Epithelial cell of proximal tubule (primary cell): ENCODE measurements at places on chromosomes 5 and 9.

DNA sequence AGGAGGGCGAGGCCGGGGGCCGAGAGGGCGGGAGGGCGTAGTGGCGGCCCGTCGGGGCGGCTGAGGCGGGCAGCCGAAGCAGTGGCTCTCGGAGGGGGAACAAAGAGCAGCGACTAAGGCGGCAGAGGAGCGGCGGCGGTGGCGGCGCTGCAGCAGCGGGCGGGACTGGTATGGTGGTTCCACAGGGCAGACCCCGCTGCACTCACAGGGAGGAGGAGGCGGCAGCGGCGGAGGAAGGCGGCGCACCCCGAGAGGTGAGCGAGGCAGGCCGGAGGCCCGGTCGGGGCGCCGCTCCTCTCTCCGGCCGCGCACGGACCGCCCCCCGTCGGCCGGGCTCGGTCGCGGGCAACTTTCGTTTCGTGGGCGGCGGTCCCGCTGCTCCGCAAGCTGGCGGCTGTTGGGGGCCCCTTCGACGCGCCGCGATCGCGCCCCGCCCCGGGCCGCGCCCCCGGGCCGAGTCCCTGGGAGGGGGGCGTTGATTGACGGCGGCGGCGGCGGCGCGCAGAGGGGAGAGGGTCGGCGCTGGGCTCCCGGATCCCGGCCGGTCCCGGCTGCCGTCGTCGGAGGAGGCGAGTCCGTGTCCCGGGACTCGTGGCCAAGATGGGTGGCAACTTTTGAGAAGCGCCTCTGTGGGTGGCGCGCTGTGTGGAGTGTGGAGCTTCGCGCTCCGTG, 467 bp downstream of the CNOT6 start:
- no peak for DNase-seq

DNA sequence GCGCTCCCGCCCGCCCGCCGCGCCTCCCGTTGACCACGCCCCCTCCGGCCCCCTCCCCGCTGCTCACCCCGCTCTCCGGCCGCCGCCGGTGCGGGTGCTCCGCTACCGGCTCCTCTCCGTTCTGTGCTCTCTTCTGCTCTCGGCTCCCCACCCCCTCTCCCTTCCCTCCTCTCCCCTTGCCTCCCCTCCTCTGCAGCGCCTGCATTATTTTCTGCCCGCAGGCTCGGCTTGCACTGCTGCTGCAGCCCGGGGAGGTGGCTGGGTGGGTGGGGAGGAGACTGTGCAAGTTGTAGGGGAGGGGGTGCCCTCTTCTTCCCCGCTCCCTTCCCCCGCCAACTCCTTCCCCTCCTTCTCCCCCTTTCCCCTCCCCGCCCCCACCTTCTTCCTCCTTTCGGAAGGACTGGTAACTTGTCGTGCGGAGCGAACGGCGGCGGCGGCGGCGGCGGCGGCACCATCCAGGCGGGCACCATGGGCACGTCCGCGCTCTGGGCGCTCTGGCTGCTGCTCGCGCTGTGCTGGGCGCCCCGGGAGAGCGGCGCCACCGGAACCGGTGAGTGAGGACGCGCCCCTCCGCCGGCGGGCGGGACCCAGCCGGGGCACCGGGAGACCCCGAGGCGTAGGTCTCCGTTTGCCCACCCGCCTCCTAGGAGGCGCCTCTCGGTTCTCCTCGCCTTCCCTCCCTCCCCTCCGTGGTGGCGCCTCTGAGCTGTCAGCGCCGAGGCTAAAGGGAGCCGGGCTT, at the start of gene VLDLR:
TSS of gene VLDLR (plus strand) at position 66 of the 739 bp plus-strand sequence. CDS start at position 469, 403 bp downstream.
- no peak for DNase-seq

DNA sequence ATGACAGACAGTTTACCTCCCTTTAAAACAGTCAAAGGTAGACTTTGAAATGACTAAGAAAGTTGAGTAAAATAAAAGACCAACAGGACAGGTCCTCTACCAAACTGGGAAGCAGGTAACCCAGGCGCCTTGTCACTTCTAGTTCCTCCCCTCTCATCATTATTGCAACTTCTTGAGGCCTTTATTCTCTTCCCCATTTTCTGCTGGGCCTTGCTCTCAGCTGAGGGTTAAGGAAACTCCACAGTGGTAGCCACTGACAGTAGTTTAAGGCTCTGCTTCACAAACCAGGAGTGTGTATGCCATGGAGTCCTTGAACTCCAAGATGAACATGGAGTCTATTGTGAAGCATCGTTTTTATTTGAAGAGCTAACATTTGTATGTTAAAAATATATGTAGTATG, 36.9 kb upstream of the TCERG1 start:
- DNase-seq = no peak

DNA sequence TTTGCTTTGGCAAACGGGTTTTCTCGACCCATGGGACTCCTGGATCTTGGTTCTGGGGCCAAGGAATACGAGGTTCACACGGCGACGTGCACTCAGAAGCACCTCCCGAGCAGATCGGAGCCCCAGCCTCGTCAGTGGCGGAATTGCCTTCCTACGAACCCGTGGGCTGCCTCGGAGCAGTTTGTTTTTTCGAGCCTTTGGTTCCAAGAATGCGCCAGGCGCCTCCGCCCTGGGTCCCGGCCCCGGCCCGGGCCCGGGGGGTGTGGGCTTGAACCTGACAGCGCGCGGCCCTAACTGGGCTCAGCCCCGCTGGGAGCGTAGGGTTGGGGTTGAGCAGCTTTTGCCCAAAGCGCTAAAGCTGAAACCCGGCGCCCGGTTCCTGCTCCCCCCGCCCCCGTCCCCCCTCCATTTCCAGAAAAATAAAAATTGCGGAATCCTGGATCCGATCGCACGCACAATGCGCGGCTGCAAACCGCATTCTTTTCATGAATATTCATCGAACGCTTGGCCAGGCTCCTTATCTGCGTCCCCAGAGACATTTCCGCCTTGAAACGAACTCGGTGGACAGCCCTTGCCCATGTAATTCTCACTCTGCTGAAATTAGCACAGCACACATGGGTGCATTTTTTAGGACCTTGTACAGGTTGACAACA, 1.0 kb downstream of the BASP1 start:
- no peak for DNase-seq

DNA sequence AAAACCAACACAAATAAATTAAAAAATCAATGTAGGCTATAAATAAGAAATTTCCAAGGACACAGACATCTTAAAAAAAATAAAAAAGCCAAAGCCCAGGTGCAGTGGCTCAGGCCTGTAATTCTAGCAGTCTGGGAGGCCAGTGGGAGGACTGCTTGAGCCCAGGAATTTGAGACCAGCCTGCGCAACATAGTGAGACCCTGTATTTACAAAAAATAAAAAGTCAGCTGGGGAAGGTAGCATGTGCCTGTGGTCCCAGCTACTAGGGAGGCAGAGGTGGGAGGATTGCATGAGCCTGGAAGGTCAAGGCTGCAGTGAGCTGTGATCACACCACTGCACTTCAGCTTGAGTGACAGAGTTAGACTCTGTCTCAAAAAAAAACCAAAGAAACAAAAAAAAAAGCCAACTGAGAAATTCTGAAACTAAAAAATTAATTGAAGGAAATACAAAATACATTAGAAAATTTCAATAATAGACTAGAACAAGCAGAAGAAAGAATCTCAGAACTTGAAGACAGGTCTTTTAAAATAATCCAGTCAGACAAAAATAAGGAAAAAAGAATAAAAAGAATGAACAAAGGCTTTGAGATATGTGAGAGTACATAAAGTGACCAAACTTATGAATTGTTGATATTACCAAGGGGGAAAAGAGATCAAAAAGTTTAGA, 149.5 kb upstream of the PANK3 start:
- DNase-seq = no peak

GRCh38 chr5:132499440-132500243, 9.1 kb upstream of the IRF1 start:
- no peak for DNase-seq

- no peak for DNase-seq
Observed at GRCh38 chr5:3386637-3387036, 209.0 kb upstream of the IRX1 start.

DNA sequence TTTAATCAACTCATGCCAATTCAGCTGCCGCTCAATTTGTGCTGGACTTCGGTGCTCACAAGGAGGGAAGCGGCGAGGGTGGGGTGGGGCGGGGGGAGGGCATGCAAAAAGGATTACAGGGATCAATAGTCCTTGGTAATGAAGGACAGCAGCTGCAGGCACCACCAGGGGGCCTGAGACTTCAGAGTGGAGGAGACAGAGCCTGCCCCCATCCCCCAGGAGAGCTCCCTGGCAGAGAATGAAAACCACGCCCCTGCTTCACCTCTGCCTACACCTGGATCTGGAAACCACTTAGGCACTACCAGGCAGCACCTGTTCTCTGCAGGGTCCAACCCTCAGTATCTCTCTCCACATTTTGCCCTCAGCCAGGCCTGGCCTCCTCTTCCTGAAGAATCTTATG, 155.6 kb downstream of the TRIM32 start:
- DNase-seq = no peak

- no peak for DNase-seq
Observed at GRCh38 chr5:178242416-178242815, 9.8 kb upstream of the PHYKPL start.

- DNase-seq = no peak
Observed at GRCh38 chr5:138972836-138973235, 97.7 kb upstream of the LRRTM2 start.

DNA sequence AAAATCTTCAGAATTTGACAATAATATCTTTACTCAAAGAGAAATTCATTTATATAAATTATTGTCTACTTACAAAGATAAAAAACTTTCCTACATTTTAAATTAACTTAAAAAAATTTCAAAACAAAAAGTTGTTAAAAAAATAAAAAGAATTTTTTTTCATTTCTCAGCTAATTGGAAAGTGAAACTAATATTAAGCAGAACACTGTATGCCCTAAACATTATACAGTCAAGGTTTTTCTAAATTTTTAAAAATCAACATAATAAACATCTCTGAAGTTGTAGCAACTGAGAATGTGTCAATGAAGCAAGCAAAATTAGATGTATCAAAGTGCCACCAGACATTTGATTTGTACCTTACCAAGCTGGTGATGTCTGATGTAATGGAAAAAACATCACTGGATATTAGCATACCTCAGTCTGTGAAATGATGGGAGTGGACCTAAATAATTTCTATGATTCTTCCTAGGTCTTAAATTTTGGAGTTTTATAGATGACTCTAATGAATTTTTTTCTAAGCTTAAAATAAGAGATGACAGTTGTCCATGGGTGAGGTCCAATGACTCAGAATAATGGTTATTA, 290.1 kb downstream of the ADAMTS6 start:
- DNase-seq = no peak

- DNase-seq = no peak
Observed at GRCh38 chr9:95807326-95807947, 68.1 kb upstream of the ERCC6L2 start.

DNA sequence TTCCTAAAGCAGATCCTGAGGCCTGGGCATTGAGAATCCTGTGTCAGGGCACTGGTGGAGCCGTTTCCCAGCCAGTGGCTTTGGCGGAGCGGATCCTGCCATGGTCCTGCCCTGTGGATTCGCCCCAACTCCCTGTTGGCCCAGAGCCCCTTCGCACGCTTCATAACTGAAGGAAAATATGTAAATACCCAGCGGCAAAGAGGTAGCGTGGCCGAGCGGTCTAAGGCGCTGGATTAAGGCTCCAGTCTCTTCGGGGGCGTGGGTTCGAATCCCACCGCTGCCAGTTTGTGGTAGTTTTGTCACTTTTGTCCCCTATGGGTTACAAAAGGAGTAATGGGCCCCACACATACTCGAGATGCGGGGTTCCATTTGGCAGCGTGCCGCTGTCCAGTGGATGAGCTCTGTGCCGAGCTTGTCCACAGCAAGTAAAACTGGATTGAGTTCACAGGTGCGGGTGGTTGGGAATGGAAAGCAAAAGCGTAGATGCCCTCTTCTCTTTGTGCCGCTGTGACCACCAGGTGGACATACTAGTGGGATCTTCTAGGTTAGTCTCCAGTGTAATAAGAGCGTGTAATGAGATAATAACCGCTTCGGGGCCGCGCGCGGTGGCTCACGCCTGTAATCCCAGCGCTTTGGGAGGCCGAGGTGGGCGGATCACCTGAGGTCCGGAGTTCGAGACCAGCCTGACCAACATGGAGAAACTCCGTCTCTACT, 17.3 kb downstream of the TRIM7 start:
- DNase-seq = no peak

GRCh38 chr5:8813180-8813579, 732.7 kb downstream of the SEMA5A start:
- no peak for DNase-seq

DNA sequence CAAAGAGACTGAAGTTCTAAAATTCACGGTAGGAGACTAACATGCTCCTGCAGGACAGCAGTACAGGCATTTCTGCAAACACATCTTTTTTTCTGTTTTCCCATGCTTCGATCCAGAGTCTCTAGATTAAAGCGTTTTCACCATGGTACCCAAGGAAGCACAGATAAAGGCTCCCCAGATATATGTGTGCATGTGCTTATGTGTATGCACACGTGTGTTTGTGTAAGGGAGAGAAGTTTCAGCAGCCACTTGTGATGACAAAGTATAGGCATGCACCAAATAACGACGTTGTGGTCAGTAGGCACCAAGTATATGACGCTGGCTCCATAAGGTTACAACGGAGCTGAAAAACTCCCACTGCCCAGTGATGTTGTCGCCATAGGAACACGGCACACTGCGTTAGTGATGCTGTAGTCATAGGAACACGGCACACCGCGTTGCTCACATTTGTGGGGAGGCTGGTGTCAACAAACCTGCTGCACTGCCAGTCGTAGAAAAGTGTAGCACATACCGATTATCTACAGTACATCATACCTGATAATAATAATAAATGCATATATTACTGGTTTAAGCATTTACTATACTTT, 21.7 kb downstream of the MED10 start:
- no peak for DNase-seq

DNA sequence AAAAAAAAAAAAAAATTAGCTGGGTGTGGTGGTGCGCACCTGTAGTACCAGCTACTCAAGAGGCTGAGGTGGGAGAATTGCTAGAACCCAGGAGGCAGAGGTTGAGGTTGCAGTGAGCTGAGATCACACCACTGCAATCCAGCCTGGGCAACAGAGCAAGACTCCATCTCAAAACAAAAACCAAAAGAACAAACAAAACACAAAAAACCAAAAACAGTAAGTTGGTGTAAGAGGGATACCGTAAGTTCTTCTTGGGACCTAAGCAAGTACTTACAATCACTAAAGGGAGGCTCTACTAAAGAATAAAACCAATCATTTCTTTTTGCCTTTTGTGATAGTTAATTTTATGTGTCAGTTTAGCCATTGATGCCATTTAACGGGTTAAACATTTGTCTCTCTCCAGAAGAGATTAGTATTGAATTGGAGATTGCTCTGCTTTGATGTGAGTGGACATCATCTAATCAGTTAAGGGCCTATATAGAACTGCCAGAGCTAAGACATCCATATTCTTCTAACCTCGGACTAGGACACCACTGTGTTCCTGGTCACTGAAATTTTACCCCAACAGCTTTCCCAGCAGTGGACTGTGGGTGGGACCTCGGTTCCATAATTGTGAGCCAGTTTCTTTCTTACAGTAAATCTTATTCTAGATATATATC, 10.5 kb upstream of the ETF1 start:
- DNase-seq = no peak

- no peak for DNase-seq
Observed at GRCh38 chr5:180785794-180786221, 16.8 kb downstream of the MGAT1 start.

DNA sequence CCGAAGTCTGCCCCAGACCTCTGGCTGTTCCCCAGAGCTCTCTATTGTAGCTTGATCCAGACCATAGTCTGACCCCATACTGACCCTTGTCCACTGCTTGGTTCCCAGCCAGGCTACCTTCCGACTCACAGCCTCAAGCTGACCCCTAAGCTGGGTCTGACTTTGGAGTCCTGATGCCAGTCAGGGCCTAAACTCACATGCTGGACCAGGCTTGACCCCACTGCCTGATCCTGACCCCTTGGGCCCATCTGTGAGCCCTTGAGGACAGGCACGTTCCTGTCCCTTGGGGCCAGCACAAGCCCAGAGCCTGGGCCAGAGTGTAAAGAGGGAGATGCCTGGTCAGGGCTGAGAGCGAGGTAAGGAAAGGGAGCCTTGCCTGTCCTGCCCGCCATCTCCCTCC, 32.7 kb upstream of the ENHO start:
- no peak for DNase-seq

- no peak for DNase-seq
Observed at GRCh38 chr5:140153905-140154304, 21.1 kb upstream of the CYSTM1 start.
